ENCODE measurements at places on chromosomes 3 and 15.

GRCh38 chr3:144097163-144097562 lies 125.5 kb downstream of the DIPK2A start:
- DNase-seq, result no peak

GRCh38 chr3:30356866-30357753 lies 249.3 kb upstream of the TGFBR2 start:
- peak; percentile 35 for DNase-seq

- no peak for DNase-seq
Observed at GRCh38 chr3:170476291-170476690, 57.6 kb downstream of the CLDN11 start.

- DNase-seq, result no peak
Observed at GRCh38 chr15:75067123-75067830, 43.9 kb downstream of the PPCDC start.

DNA sequence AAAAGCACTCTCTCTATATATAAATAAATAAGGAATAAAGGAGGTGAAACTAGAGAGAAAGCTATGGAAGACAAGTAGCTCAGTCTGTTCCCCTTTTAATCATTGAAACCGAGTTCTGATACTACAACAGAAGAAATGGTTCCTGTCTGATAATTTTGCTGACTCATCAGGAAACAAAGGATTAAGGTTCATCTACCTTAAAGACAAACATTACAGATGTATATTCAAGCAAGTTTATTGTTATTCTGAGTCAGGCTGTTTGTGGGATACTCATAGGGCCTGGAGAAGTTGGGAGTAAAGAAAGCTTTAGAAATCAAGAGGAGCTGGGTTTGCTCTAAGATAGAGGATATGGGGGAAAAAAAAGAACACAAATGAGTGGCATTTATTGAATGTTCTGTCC lies 566.0 kb downstream of the ROBO2 start:
- DNase-seq, result no peak

GRCh38 chr3:184337399-184337714 lies at the start of gene FAM131A:
Gene FAM131A, plus strand, starts transcription at chr3:184337600. Its CDS starts 31 bp downstream, at chr3:184337631.
- DNase-seq, result no peak

DNA sequence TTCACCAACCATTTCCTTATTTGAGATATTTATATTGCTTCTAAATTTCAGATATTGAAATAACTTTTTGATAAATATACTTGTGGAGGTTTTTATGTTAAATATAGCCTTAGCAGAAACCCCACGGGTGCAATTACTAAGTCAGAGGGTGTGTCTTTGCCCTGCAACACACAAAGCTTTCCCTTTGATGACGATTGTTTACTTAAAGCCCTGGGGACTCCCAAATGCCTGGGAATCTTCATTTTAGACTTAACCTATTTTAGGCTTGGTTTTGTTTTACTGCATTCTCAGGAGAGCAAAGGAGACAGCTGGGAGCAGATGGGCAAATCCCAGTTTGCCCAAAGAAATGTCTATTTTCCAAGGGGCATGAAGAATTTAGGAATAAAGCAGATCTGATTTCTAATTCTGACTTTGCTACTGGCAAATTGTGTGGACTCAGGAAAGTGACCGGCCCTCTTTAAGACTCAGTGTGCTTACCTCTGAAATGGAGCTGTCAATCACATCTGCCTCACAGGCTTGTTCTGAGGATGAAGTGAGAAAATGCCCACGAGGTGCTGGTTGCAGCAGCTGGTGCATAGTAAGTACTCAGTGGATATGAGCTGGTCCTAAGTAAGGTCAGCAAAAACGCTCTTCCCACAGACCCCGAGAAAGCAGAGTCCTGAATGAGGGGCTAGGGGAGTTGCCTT lies 49.3 kb upstream of the CA12 start:
- DNase-seq, result no peak

- DNase-seq, result no peak
Observed at GRCh38 chr3:115852278-115852677, 229.0 kb downstream of the GAP43 start.
